ENCODE measurements at places on chromosomes 3 and 15. TPM values are rescaled to one million over a fixed set of nuclear protein-coding genes. Genes with fewer than 3 reads are reported as not detected.

Gene MGLL
- 24.9 TPM for polyA plus RNA-seq

Gene APOD
- 11.7 TPM for polyA plus RNA-seq

Gene BNC1
- polyA plus RNA-seq: 0.12 TPM

Gene CPB1
- polyA plus RNA-seq: 0.58 TPM

Gene TMEM40
- polyA plus RNA-seq: 1.9 TPM

Gene CD86
- 2.0 TPM for polyA plus RNA-seq

Gene SNUPN
- 27.5 TPM for polyA plus RNA-seq

Gene FANCD2OS
- not detected for polyA plus RNA-seq

Gene GOLGA8S
- polyA plus RNA-seq: 0.60 TPM

Gene CCR9
- polyA plus RNA-seq: not detected

Gene DUSP7
- 18.1 TPM for polyA plus RNA-seq

Gene MASP1
- polyA plus RNA-seq: 9.3 TPM

Gene PRTG
- polyA plus RNA-seq: 12.7 TPM

Gene RPL32
- polyA plus RNA-seq: 2,382 TPM

- DNase-seq: no peak
Observed at GRCh38 chr3:12430086-12430485, 54.2 kb upstream of the TSEN2 start.

DNA sequence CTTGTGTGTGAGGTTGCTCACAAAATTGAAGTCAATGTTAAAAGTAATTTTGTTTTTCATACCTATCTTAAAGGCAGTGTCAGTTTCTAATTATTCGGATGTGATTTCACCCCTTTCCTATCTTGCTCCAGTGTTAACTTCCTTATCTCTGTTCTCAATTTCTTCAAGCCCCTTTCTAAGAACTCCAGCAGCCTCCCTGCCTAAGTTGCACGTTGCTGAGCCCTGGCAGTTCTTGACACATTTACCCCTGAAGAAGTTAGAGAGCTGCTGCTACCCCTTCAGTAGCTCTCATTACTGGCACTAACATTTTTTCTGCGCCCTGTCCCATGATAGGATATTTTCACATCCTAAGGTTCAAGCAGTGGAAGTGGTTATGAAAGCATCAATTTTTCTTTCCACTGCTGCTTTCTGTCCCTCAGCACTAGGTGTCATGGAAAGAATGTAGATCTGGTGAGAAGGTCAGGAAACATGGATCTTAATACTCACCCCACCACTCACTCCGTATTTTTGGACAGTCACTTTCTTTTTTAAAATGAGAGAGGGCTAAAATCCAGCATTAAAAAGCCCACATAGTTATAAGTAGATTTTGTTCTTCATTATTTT is 62.9 kb downstream of the OPA1 start:
- DNase-seq: no peak

GRCh38 chr3:72446218-72447058 is 401.8 kb downstream of the SHQ1 start:
- DNase-seq: peak; percentile 47

DNA sequence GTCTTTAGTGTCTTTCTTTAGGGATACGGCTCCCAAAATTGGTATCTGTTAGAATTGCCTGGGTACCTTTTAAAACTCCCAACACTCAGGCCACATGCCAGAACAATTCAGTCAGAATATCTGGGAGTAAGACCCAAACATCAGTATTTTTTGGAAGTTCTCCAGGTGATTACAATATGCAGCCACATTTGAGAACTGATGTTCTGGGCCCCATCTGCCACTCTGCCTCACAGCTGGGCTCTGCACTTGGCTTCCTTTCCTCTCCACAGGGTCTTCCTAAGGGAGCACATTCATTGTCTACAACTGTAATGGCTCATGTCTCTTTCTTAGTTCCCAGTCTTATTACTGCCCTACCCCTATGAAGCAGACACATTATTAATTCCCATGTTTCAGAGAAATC is 394.5 kb downstream of the MFSD1 start:
- no peak for DNase-seq

DNA sequence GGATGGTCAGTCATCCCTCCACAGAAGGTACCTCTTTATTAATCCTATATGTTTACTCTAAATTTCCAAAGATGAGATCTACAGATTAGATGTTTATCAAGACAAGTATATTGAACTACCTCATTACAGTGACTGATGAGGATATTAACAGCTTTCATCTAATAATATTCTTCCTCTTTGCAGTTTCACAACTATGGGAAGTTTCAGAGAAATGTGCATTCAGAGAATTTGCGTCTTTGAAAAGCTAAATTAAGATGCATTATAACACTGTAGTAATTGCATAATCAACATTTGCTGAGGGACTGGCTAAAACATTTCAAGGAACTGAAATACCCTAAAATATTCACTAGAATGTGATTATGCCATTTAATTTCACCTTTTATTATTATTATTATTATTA is 46.7 kb downstream of the MCF2L2 start:
- DNase-seq: no peak

- DNase-seq: no peak
Observed at GRCh38 chr3:45817831-45818522, 21.6 kb upstream of the SLC6A20 start.

GRCh38 chr3:143328451-143328850 is 208.9 kb downstream of the CHST2 start:
- DNase-seq: no peak

- no peak for DNase-seq
Observed at GRCh38 chr3:112341386-112341785, 8.4 kb downstream of the CD200 start.

- DNase-seq: no peak
Observed at GRCh38 chr3:183490653-183491052, 62.2 kb upstream of the MCF2L2 start.

DNA sequence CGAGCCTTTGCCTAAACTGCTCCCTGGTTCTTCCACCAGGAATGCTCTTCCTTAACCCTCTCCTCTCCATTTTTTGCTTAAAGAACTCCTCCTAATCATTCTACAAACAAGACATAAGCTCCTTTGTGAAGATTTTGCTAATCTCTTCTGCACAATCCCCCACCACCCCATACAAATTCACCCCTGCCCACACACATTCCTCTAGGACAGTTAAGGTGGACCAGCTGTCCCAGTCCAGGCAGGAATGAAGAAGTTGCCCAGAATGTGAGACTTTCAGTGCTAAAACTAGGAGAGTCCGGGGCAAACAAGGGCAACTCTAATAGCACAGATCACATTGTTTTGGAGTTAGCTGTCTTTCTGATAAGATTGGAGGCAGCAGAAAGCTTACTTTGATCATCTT is 13.9 kb upstream of the FAM174B start:
- DNase-seq: no peak

GRCh38 chr15:69398491-69398891 is 15.7 kb upstream of the KIF23 start:
- no peak for DNase-seq

DNA sequence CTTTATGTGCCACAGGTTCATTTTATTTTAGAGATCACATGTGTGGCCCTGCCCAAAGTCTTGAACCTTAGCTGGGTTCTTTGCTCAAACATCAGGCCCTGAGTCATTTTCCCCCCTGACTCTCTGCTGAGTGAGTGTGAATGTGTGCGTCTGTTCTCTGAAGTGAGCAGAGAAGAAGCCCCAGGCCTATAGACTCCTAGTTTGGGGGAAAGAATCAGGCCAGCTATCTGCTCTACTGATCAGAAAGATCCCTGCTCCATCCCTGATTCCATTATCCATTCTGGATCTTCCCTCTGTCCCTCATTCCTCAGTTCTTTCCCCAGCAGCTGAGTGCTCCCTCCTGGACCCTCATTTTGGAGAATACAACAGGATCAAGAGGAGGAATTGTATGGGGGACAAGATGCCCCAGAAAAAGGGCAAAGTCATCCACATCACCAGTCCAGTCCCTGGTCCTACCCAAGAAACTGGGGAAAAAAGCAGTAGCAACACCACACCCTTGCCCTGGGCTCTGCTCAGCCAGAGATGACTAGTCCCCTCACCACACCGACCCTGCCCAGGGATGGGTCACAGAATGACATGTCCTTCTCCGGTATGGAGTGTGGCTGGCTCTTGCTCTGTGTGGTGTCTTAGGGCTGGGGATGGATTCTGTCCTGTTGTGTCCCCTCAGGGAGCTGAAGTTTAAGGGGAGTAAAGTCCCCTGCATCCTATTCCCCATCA is 3.2 kb downstream of the DUOX1 start:
- no peak for DNase-seq

DNA sequence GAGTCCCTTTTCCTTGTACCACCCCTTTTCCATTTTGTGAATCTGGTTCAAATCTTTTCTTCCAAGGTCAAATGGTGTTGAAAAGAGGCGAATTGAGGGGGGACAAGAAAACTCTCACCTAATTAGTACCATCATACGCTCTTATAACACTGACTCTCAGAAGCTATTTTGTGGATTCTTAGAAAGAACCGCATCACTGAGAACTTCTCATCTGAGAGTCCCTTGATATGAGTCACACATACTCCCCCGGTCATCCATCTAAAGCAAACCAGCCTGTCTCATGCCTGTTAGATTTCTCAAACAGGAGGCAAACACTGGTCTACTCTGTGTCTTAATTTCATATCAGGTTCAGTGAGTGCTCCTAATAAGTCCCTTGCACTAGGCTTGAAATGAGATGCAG is 76.5 kb upstream of the SPRED1 start:
- DNase-seq: no peak

DNA sequence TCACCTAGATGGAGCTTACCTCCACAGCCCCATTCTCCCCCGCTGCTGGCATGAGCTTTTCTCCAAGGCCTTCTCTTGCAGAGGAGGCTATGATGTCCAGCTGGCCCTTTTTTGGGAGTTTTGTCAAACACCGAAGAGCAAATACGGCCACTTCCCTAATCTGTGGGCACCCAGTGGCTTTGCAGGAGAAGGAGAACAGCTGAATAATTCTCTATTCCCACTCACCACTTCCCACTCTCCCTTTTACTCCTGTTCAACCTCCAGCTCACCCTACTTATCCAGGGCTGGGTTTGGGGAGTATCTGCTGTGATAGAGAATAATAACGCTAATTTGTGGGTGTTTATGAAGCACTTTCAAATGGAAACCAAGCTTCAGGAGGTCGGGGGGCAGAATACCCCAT is 93.0 kb downstream of the AAGAB start:
- no peak for DNase-seq

DNA sequence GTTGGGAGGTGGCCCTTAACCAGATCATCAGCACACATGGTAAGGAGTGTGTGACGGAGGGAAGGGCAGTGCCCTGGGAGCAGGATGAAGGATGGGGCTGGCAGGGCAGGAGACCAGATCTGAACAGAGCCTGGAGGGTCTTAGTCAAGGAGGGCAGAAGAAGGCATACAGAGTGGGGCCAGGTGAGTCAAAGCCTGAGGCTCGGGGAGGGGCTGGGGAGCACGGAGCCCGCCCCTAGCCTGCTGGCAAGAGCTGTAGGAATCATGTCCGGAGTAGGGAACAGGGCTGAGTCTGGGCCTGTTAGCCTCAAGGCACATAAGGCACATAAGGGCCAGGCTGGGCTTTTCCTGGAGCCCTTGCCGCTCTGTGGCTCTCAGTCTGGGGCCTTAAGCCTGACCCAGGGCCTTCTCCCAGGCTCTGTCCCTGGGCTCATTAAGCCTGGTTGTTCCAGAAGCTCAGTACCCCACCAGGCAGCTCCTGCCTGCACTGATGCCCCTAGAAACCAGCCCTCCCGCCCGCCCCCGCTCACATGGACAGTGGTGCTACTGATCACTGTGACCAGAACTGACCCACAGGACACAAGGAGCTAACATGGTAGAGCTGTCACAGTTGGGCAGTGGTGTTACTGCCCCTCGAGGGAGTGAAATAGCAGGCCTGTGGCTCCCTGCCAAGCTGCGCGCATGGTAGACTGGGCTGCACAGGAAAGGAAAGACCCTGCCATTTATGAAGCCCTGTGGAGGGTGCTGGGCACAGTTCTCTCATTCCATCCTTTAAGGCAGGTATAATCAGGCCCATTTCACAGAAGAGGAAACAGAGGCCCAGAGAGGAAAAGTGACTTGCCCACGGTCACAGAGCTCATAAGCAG is 14.6 kb downstream of the ISG20 start:
- DNase-seq: no peak

DNA sequence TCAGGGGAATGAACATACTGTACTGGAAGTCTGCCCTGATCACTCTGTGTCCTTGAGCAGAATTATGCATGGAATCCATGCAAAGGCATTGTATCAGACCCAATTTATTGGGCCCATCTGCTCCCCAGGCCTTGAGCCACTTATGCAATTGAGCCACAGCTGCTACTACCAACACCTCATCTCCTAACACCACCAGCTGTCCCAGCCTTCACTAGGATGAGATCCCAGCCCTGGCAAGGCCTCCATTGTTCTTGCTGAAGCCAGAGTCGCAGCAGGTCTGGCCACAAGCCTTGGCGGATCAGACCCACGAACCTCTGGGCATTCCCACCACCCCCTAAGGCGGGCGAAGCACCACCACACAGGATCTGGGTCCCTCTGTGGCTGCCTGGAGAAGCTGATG is 9.2 kb upstream of the NME9 start:
- DNase-seq: no peak

DNA sequence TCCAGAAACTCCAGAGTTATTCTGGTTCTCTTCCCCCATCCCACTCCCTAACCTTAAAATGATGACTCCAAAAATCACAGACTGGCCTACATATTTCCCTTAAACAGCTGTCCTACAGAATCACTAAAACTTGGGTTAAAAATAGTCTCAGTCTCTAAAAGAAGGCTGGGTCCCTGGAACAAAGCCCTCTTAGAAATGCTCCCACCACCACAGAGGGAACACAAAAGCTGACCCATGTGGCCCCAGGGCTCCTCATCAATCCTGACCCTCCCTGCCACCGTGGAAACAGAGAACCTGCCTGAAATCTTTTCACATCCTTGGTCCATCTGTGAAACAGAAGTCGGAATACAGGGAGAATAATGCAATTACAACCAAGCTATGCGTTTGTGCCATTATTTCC is 55.7 kb upstream of the DCLK3 start:
- DNase-seq: no peak

All from right renal cortex interstitium (tissue), 3 donors.